ENCODE measurements at places on chromosomes 16 and 17.

- peak; percentile 83 for DNase-seq
These were observed 7.3 kb upstream of the SMIM5 start for GRCh38 chr17:75625813-75626486.

GRCh38 chr17:80704381-80704819, 159.8 kb downstream of the RPTOR start:
- no peak for DNase-seq

GRCh38 chr17:77670173-77670572, 288.3 kb upstream of the TNRC6C start:
- no peak for DNase-seq

DNA sequence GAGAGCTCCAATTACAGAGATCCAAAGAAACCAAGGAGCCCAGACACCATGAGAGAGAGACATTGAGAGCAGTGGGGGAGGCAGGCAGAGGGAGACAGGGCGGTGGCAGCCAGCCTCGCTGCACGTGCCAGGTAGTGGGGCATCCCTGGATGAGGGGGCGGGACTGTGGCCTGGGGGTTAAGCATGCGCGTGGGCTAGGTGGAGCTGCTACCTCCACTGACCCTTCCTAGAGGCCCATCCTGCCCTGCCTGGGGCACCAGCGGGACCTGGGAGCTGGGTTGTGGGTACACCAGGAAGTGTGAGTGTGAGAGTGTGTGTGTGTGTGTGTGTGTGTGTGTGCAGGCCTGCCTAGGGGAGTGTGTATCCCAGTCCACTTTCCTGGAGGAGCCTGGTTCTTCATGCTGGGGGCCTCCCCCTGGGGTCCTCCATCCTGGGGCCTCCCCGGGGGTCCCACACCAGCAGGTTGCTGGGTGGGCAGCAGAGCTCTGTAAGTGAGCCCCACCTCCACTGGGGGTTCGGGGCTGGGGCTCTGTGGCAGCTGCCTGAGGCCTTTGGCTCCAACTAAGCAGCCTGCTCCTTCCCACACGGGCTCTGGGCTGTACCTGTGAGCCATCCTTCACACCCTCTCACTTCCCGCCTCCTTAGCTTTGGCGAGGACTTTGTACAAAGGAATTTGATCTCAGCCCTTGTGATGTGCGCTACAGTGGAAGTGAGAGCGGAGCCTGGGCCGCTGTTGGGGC, 127.4 kb downstream of the IRF8 start:
- no peak for DNase-seq

- no peak for DNase-seq
These were observed 42.2 kb downstream of the ACTG1 start for GRCh38 chr17:81470270-81470943.

- no peak for DNase-seq
These were observed 93.1 kb downstream of the XYLT1 start for GRCh38 chr16:17377360-17378324.

GRCh38 chr16:89145406-89146161, 26.0 kb upstream of the CDH15 start:
- no peak for DNase-seq

DNA sequence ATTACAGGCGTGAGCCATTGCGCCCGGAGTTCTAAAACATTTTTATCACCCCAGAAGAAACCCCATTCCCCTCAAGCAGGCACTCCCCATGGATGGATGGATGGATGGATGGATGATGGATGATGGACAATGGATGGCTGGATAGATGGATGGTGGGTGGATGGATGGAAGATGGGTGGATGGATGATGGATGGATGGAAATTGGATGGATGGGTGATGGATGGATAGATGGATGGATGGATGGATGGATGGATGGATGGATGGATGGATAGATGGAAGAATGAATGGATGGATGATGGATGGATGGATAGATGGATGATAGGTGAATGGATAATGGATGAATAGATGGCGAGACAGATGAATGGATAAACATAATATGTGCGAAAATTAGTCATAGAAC, 16.5 kb downstream of the PLA2G10 start:
- no peak for DNase-seq

DNA sequence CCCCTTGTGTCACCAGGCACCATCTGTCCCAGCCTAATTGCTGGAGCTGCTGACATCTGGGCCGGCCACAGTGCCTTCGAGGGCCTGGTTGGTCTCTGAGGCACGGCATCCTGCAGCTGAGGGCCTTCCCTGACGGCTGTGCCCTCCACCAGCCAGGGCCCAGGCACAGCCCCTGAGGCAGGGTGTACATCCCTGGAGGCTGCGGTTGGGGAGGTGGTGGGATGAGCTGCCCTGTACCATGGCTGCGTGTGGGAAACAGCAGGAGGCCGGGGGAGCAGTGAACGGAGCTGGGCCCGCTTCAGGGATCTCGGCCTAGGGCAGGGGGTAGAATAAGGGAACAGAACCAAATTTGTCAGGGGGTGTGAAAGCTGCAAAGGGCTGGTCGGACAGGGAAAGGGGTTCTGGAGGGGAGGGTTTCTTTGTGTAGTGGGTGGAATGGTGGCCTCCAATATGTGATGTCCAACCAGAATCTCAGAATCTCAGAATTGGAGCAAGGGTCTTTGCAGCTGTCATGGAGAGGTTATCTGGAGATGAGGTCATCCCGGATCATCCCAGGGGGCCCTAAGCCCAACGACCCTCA, 10.0 kb upstream of the SLC38A10 start:
- no peak for DNase-seq

- no peak for DNase-seq
These were observed 19.2 kb upstream of the SREBF1 start for GRCh38 chr17:17855976-17856375.

GRCh38 chr17:32383926-32384434, 34.0 kb downstream of the ZNF207 start:
- no peak for DNase-seq

DNA sequence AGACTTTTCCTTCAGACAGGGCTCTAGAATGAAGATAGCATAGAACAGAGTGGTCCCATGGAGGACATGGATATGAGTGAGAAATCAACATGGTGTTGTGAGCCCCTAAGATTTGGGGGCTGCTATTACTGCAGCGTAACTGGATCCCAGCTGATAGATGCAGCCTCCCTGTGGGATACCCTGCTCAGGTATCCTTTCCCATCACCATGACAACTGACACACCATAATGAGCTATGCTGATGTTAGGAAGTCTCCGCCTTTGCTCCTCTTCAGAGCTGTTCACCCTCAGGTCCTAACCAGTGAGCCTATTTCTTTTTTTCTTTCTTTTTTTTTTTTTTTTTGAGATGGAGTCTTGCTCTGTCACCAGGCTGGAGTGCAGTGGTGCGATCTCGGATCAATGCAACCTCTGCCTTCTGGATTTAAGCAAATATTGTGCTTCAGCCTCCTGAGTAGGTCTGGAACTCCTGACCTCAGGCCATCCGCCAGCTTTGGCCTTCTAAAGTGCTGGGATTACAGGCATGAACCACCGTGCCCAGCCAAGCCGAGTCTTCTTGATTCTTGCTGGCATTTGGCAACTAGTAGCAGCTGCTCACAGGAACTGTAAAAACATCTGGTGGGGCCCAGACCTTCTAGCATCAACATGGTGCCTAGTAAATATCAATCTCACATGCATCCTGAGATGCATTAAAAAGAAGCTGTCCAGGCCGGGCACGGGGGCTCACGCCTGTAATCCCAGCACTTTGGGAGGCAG, 17.1 kb downstream of the STX4 start:
- no peak for DNase-seq

GRCh38 chr17:50062293-50063243, 6.7 kb downstream of the ITGA3 start:
- DNase-seq = no peak

DNA sequence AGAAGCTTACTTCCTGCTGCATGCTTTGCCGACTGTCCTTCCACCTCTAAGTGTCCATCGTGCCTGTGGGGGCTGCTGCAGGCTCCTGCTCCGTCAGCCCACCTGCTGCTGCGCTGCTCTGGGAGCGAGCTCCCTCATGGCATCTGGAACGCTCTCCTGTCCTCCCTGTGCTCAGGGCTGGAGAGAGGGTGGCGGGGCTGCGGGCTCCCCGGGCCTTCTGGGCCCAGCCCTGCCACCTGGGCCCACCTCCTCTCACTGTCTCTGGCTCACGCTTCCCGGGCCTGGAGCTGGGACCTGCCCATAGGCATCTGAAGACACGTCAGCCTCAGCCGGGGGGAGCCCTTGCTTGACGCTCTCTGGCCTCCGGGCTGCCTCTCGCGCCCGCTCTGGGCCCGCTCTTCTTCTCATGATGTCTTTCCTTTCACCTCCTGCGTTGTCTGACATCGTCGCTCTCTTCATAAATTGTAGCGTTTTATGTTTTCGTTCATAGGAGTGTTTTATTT, 27.0 kb downstream of the NME3 start:
- no peak for DNase-seq

GRCh38 chr16:12965274-12965804, 63.9 kb downstream of the SHISA9 start:
- DNase-seq = no peak

GRCh38 chr17:63809970-63810369, 17.3 kb upstream of the PSMC5 start:
- DNase-seq = no peak

DNA sequence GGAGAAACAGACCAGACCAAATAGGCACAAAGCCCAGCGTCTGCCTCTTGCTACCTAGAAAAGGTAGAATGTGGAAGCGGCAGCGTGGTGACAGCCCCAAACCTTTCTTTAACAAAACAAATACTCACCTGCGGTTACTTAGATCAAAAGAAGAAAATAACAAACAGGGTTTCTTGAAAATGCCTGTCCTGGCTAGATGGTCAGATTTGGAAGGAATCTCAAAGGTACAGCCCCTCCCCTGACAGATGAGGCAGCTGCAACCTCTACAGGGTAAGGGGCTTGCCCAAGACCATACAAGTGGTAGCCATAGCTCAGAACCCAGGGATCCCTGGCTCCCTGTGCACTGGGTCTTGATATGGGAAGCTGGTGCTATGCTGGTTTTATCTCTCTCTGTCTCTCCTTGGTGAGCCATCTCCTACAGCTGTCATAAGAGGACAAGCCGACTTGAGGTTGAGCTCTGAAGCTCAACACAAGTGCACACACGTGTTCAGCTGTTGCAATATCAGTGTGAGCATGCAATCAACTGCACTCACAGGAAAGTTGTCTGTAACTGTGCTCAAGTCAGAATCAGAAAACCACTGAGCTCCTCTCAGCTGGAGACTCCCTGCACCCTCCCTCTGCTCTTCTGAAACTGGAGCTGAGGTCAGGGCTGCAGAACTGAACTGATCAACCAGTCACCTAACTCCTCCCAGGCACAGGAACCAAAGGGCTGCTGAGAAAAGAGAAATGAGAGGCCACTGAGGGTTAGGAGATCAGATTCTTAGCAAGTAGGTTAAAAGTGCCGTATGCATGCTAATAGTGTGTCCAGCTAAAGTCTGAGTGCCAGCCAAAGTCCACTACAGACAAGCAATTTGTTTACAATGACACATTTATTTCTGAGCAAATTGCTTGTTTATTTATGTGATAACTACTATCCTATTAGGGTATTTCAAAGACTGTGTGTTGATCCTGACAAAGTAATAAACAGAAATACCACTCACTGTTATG, 6.1 kb upstream of the RNF157 start:
- no peak for DNase-seq

GRCh38 chr16:87305505-87306391, 11.4 kb downstream of the C16orf95 start:
- no peak for DNase-seq

- DNase-seq = no peak
These were observed 139.9 kb upstream of the CACNG3 start for GRCh38 chr16:24116046-24116776.

DNA sequence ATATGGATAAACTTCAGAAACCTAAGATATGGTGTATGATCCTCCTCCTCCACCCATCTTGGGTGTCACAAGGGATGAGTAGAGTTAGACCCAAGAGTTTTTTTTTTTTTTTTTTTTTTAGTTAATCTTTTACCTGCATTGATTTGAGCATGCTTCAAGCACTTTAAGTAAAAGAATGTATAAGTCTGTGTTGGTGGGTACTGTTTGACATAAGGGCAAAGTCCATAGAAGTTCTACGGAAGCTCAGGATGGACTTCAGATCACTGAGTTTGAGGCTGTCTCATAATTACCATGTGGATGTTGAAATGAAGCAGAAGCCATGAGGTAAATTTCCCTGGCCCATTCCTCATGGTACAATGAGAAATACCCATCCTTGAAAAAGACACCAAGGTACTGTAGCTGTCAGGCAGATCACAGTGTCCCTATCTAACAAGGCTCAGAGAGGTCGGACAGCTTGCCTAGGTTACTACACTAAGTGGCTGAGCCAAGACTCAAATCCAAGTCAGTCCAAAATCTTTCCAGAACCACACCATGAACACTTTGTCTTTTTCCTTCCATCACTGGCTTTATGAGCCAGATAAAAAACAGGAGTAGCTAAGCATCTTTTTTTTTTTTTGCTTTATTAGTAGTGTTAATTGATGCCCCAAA, 962.8 kb downstream of the CDH11 start:
- DNase-seq = no peak

- no peak for DNase-seq
These were observed 115.7 kb downstream of the TMEM114 start for GRCh38 chr16:8474587-8474986.

GRCh38 chr17:60534010-60534555, 8.0 kb upstream of the APPBP2 start:
- no peak for DNase-seq

GRCh38 chr16:68866933-68867332, 23.6 kb downstream of the TANGO6 start:
- DNase-seq = no peak

DNA sequence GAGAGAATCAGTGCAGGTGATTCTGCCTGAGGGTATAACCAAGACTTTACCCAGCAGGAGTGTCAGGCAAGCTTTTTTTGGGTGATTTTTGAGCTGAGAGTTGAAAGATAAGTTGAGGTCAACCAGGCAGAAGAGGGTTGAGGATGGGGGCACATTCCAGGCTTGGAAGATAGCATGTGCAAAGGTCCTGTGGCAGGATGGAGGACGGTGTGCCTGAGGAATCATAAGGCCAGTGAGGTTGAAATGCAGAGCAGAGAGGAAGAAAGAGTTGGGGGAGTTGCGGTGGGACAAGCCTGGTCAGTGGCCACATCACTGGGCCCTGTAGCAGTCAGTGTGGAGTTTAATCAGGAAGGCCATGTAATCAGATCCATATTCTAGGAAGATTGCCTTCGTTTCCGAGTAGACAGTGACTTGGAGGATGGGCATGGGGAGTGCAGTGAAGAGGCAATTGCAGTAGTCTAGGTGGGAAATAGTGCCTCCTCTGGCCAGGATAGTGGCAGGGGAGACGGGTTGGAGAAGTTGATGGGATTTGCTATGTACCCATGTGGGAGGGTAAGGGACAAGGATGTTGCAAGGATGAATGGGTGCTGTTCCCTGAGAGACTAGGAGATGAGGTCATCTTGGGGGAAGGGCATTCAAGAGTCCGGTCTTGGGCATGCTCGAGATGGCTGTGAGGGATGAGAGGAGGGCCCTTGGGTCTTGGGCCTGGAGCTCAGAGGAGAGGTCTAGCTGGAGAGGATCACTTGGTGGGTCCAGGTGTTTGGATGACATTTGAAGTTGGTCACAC, 3.9 kb downstream of the PLEKHG4 start:
- no peak for DNase-seq

- no peak for DNase-seq
These were observed 125.5 kb upstream of the KCNJ16 start for GRCh38 chr17:69949496-69949895.

DNA sequence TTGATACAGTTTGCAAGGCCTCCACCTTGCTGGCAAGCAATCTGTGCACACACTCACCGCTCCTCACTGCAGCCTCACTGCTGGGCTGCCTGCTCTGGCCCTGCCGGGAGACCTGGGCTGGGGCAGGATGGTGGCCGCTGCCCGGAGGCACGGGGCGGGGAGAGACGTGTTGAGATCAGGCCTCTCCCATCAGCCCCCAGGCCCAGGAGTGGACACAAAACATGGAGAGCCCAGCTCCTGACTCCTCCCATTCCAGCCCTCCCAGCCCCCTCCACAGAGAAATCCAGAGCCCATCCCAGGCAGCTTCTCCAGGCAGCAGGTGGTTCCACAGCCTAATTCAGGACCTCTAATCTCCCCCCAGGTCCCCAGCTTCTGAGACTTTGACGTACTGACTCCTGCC, 23.1 kb upstream of the RPL38 start:
- DNase-seq = no peak
